HS-27A (cell line): ENCODE measurements at places on chromosomes 7 and 10.

DNA sequence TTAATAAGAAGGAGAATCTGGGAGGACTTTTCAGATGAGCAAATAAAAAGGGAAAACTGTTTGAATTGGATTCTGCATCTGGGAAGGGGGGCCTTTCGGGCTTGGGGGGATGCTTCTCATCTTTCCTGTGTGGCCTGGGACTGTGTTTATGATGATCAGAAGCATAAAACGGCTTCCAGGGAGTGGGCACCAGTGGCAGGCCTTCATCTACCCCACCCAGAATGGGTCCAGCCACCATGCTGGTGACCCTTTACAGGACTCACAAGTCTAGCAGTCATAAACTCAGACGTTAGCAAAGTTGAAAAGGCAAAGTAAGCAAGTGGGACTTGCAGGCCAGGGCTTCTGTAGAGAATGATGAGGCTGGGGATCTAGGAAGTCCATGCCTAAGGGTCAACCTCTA lies 198.3 kb upstream of the ZMIZ1 start:
- DNase-seq, result no peak

GRCh38 chr7:27866256-27866655 lies 126.3 kb downstream of the TAX1BP1 start:
- no peak for DNase-seq

- no peak for DNase-seq
Measured at GRCh38 chr10:129099992-129100391, 367.0 kb upstream of the MGMT start.

DNA sequence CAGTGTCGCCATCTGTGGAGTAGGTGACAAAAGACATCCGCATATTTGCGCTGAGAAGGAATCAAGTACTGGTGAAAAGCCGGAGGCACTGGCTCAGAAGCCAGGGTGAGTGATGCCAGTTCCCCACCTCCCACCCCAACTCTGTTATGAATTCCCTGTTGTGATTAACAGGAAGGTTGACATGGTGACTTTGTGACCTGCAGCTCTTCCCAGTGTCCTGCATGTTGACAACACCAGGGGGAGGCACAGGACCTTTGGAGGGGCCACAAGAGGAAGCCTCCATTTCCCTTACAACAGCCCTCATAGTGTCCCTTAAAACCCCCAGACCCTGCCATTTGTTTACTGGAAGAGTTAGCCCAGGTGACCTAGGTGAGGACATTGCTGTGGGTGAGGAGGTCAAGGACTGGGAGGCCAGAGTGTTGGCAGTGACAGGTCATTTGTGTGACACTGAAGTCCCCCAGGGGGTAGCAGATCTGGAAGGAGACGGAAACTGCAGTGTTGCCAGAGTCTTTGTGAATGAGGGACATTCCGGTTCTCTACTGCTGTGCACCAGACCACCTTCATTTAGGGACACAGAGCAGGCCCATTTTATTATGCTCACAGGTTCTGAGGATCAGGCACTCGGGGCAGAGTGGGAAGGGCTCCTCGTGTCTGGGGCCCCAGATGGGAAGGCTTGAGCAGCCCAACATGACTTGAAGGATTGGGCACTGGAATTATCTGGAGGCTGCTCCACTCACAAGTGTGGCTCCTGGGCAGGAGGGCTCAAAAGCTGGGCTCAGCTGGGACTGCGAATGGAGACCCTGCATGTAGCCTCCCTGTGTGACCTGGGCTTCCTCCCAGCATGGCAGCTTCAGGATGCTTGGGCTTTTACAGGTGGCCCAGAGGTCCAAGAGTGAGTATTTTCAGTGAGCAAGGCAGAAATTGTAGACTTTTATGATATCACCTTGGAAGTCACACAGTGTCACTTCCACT lies 13.0 kb upstream of the ANTXRL start:
- no peak for DNase-seq
